ENCODE measurements at places on chromosomes 2 and 18. TPM values are rescaled to one million over a fixed set of nuclear protein-coding genes. Genes with fewer than 3 reads are reported as not detected.

- DNase-seq: peak; percentile 64
Observed at GRCh38 chr18:56097621-56098020, 509.6 kb upstream of the TCF4 start.

GRCh38 chr18:36889742-36890141, 60.8 kb downstream of the KIAA1328 start:
- no peak for DNase-seq

DNA sequence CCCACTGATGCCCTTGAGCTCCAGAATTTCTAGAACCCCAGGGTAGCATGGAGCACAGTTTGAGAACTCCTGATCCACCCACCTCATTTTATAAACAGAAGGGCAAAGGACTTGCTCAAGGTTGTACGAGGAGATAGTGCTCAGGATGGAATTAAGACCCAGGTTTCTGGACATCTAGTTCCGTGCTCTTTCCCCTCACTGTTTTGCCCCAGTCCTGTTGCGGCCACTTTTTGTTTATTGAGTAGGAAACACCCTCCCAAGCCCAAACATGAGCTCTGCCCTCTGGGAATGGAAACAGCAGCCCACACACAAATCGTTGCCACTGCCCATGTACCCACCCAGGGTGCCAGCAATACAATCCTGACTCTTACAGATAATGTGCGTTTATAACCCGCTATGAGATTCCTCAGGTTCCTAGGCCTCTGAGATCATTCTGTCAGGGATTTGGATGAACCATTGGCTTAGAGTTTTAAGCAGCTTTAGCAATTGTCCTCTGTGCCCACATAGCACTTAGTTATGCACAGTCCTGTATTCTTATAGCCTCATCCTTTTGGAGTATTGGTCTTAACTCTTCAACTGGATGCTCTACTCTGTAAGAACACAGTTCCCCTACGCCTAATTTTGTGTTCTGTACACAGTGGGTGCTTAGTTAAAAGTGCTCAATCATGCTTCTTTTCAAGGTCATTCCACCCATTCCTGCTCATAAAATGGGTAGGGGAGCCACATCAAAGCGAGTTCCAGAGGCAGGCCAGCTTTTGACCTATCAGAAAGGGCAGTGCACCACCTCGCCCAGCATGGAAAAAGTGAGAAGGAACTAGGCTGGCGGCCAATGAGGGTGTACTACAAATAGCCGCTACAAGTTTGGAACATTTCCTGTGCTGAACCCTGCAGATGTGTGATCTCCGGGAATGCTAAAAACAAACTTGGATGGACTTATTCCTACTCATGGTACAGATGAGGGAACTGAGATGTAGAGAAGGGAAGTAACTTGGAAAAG, 60.3 kb upstream of the IGFBP2 start:
- peak; percentile 93 for DNase-seq

DNA sequence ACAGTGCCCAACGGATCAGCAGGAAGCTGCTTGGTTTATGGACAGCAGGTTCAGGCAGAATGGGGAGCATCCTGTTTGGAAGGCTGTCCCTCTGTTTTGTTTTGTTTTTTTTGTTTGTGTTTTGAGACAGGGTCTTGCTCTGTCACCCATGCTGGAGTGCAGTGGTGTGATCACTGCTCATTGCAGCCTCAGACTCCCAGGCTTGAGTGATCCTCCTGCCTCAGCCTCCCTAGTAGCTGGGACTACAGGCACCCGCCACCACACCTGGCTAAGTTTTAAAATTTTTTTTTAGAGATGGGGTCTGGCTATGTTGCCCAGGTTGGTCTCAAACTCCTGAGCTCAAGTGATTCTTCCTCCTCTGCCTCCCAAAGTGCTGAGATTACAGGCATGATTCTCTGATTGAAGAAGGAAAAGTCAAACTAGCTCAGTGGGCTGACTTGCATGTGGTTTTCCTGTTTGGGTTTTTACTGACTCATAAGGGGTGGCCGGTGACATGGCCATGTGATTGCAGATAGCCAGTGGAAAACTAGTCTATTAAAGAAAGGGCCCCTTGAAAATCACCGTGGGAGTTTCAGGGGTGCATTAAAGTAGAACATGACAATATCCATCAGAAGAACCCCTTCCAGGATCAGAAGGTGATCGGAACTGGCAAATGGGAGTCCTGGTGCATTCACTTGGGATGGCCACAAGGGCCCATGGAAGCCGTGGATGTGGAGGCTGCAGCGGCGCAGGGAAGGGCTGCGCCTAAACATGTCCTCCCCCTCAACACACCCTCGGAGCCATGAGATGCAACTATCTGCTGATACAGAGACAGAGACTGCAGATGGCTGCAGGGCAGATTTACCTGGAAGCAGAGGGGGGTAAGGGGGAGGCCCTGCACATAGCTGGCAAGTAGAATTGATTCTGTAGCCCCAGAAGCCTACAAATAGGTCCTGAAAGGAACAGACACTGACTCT, 26.5 kb downstream of the AQP12B start:
- peak; percentile 90 for DNase-seq

- no peak for DNase-seq
Observed at GRCh38 chr2:99404797-99405669, 67.8 kb downstream of the EIF5B start.

DNA sequence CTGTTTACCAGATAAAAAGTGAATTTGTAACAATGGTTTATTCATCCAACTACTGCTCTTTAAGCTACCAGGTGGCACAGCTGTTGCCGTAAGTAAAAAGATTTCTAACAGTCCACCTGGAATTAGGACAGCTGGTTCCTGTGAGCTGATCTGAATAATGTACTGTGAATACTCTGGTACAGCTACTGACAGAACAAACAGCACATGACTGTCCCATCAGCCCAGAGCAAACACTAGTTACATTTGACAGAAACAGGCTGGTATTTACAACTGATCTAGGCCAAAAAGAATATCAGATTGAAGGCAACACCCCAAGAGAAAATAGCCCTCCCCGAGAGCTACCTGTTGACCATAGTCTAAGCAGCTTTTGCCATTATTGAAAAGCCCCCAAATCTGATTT, 840.4 kb downstream of the CPS1 start:
- no peak for DNase-seq

DNA sequence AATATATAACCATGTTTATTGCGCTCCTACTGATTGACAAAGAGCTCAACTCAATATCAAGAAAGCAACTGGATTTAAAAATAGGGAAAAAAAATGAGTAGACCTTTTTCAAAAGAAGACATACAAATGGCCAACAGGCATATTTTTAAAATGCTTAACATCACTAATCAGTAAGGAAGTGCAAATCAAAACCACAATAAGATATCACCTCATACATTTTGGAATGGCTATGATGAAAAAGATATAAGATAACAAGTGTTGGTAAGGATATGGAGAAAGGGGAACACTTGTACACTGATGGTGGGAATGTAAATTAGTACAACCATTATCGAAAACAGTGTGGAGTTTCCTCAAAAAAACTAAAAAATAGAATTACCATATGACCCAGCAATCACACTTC, 5.6 kb upstream of the GALNT5 start:
- DNase-seq: no peak

DNA sequence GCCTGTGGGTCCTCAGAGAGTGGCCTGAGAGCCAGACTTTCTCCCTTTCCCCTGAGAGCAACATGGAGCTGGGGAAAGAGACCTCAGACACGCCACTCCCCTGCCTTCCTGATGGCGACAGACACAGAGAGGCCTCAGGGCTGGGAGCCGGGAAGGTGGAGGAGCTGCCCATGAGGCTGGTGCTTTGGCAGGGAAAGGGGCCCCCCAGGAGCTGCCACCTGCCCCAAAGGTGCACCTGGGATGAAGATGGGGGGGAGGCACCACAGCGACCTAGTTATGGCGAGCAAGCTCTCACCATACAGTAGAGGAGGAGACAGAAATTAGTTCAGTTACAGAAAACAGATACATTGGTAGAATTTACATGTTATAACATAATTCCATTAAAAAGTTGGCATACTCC, 80.7 kb upstream of the PXDN start:
- DNase-seq: no peak

DNA sequence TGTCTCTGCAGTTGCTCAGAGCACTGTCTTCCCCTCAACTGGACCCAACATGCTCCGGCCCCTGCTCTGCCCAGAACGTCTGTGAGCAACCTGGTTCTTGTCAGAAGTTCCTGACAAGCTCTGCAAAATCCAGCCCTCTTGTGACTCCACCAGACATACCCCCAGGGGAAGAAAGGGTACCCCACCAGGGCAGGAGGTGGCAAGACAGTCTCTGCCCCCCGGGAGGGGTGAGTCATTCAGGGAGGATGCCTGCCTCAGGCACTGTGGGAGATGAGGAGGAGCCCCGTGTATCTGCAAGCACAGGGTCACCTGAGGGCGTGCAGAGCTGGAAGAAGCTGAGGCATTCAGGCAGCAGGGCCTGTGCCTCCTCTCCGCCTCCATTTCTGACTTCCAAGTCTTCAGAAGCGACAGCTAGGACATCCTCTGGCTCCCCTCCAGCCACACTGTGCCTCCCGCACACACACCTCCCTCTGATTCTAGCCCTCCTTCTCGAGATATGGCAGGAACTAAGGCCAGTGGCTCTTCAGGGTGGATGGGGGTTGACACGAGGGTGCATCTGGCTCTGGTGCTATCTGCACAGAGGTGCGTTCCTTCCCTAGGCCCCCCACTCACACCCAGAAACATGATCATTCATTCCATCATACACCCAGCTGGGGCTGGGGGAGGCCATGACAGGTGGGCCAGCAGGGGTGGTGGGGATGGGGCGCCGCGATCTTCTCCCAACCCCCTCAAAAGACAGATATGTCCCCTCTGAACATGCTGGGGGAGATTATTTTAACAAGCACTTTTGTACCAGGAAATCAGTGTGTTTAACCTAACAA, 222.2 kb downstream of the CYP26B1 start:
- no peak for DNase-seq

DNA sequence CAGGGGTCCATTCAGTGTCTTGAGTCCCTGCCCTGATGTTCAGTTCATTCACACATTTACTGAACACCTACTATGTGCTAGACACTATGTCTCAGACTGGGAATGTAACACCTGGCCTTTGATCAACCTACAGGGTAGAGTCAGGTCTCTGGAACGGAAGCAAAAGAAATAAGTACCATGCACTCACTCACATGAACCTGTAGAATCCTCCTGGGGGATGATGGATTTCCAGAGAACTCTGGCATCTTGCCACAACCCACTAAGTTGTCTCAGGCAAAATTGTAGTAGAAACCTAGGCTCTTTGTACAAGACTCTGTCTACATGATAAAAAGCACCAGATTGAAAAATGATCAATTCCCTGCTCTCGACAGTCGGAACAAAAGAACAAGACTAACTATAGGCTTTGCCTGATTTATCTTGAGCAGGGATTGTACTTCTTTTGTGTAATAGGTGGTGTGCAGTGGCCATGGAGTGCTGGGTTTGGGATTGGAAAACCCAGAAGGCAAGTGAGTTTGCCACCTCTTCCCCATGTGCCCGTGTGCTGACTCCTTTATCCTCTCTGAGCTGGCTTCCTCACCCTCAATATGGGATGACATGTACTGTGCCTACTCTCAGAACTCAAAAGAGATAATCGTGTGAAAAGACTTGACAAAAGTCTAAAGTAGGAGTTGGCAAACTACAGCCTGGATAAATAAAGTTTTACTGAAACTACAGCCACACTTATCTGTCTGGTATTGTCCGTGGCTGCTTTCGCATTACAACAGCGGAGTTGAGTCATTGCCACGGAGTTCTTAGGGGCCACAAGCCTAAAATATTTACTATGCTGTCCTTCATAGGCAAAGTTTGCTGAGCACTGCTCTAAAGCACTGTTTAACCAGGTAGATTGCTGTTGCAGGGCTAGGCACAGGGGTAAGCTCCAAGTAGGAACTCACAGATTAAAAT, 4.4 kb downstream of the CAPN14 start:
- no peak for DNase-seq

DNA sequence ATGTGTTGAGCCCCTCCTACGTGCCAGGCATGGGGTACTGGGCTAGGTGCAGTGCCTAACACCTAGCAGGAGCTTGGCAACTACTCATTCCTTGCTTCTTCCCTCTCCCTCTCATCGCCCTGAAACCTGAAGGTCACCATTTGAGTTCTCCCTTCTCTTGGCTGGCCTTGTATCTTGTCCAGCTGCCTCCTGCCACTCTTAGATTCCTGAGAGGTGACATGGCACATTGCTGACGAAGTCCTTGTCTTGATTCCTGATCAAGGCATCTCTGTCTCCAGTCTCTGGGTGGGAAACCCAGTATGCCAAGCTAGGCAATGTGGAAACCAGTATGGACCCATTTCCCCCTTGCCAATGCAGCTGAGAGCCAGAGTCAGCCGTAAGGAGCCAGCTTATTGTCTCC, 9.0 kb upstream of the EFR3B start:
- DNase-seq: no peak

GRCh38 chr18:59516356-59517155, 157.5 kb upstream of the LMAN1 start:
- DNase-seq: no peak

DNA sequence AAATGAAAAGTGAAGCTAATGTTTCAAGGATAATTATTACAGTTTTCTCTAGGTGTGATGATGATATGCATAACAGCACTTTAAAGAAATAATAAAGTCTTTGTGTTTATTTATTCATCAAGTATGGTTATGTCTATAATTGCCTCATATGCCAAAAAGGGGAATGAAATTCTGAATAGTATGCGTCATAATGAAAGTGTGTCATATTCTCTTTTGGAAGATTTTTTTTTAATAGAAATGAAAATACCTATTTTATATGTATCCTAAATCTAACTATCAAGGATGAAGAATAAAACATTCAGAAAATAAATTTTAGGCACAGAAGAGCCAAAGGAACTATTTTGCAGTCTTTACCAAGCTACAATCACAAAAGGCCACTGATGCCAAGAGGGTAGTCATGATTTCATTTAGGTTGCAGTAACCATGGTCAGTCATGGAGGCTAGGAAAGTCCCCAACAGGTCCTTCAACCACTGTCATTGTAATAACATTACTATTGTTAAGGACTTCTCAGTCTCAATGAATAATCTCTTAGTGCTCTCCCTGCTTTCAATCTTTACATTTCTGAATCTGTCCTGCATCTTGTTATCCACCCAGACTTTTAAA, 712.5 kb downstream of the DCDC2C start:
- DNase-seq: no peak

DNA sequence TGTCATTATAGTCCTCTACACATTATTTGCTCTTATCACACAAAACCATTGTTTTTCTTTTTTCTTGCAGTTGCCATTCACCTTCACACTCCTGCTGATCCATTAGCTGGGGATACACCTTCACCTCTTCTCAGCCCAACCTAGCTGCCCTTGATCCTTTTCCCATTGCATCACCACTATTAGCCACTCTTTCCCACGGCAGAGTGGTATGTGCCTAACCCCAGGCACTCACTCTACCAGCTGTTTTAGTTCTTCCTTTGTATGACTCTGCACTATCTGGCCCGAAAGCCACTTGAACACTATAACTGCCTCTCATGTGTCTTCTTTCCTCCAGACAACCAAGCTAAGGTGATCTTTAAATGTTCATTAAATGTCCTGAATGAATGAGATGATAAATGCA, 145.4 kb upstream of the PIK3C3 start:
- DNase-seq: no peak

Gene STAM2
- total RNA-seq: 22.0 TPM

Gene NT5DC4
- not detected for total RNA-seq

Gene OTX1
- total RNA-seq: not detected

Gene CAPN13
- not detected for total RNA-seq

Gene UGT1A5
- total RNA-seq: not detected

Gene AQP12B
- total RNA-seq: not detected

Gene SLC5A7
- total RNA-seq: 3.0 TPM

Gene GKN1
- total RNA-seq: not detected
